ENCODE measurements at places on chromosomes 1 and 21.

- no peak for DNase-seq
Observed at GRCh38 chr1:61289232-61290098, 207.1 kb downstream of the NFIA start.

DNA sequence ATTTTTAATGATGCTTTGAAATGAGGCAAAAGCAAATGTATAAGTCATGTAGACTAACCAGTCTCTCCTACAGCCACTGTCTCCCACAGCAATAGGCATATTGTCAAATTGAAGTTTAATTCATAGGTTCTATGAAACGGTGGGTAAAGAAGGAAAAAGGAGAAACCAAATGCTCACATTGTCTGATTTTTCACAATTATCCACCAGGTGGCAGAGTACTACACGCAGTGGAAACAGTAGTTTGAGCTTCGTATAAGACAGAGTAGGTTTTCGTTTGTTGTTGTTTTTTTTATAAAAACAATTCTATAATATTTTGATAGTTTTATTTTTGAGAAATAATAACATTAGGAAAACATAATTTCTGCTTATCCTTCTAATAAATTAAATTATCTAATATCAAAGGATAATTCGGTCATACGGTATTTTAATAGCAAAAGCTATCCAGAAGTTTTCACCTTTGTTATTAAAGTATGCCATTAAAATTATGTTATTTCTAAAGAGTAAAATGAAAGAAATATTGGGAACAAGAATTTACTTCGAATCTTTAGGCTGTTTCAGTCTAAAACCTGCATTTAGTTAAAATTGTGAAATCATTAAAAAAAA, 39.1 kb downstream of the TYW3 start:
- no peak for DNase-seq

DNA sequence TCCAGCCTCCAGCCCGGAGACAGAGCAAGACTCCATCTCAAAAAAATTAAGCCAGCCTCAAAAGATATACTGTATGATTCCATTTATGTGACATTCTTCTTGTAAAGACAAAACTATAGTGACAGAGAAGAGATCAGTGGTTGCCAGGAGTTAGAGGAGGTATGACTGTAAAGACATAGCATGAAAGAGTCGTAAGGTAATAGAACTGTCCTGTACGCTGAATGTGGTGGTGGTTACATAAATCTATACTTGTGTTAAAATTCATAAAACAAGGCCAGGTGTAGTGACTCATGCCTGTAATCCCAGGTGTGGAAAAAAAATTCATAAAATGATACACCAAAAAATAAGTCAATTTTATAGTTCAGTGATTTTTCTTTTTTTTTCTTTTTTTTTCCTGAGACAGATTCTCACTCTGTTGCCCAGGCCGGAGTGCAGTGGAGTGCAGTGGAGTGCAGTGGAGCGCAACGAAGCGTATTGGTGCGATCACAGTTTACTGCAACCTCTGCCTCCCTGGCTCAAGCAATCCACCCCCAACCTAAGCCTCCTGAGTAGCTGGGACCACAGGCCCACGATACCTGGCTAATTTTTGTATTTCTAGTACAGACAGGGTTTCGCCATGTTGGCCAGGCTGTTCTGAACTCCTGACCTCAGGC, 84.9 kb upstream of the CXADR start:
- DNase-seq: no peak

GRCh38 chr1:24189528-24189927, 2.4 kb upstream of the IFNLR1 start:
- DNase-seq: no peak

GRCh38 chr1:205504311-205505075, at the start of gene CDK18:
CDK18 (plus strand) TSS chr1:205504669; CDS start chr1:205523168, 18,499 bp downstream.
- DNase-seq: no peak

DNA sequence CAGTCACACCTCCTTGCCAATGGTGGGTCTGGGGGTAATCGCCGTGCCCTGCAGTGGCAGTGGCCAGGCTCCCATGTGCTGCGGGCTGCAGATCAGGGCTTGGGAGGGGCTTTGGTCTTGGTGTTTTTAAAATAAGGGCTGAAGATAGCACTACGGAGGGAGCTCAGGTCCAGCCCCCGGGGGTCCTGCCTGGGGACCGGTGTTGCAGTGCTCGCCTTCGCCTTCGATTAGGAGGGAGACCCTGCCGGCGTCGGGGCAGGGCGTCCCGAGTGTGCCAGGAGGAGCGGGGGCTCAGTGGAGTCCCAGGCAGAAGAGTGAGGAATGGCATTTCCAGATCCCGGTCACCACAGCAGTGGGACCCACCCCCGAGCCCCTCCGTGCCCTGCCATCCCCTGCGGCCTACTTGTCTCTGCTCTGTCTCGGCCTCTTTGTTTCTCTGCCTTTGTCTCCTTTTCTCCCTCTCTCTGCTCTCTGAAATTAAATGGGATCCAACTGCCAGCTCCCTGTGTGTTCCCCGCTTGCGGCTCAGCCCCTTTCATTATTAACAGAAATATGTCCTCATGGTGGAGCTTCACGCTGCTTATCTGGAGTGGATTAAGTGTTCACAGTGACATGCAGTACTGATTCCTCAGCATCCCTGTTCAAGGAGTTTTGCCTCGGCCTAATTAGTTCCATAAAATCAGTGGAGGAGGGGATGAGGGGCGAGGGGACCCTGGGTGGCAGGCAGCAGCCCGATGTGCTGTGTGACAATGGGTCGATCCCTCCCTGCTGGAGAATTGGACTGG, 44.4 kb downstream of the DMRTB1 start:
- no peak for DNase-seq

GRCh38 chr1:156461781-156462647, 38.6 kb downstream of the MEF2D start:
- no peak for DNase-seq

GRCh38 chr1:46301808-46302640, 1.4 kb downstream of the LRRC41 start:
- no peak for DNase-seq

DNA sequence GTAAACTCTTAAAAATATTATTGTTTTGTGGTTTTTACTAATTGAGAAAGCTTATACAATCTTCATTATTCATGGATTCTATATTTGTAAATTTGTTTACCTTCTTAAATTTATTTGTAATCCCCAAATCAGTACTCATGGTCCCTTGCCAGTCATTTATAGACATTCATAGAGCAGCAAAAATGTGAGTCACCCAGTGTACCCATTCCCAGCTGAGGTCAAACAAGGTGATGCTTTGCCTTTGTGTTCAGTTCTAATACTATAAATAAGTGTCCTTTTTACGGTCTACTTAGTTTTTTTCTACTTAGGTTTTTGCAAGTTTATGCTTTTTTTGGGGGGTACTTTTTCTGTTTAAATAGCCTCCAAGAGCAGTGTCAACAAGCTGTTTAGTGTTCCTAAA, 36.1 kb downstream of the SORT1 start:
- no peak for DNase-seq

- DNase-seq: no peak
Observed at GRCh38 chr1:225817611-225818061, 7.7 kb downstream of the EPHX1 start.

GRCh38 chr21:26379561-26379960, 193.5 kb downstream of the CYYR1 start:
- no peak for DNase-seq

- no peak for DNase-seq
Observed at GRCh38 chr1:77290576-77290975, 8.8 kb downstream of the AK5 start.

- DNase-seq: no peak
Observed at GRCh38 chr1:29361686-29362085, 125.4 kb downstream of the PTPRU start.

- no peak for DNase-seq
Observed at GRCh38 chr1:89044970-89045721, 19.9 kb downstream of the GBP1 start.

DNA sequence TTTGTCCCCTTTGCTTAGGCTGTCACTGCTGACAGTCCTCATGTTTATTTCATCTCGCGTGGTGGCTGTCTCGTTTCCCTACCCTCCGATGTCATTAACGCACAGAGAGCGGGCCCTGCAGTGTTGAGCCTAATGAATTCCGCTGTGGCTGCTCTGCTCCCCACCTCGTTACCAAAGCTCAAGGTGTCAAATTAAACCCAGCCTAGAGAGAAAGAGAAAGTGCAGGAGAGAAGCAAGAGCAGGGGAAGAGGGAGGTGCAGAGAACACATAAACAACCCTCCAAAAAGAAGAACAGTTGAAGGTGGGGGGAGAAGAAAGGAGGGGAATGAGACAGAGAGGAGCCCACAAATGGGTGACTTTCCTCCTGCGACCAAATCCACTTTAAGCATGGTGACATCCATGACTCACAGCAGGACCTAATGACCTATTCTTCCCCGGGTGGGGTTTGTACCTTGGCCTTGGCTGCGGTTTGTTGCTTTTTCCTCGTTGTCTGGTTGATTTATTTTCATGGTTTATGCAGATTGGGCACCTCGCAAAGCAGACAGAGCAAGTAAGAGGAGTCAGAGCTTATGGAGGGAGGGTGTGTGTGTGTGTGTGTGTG, 92.5 kb downstream of the PBX1 start:
- DNase-seq: no peak

DNA sequence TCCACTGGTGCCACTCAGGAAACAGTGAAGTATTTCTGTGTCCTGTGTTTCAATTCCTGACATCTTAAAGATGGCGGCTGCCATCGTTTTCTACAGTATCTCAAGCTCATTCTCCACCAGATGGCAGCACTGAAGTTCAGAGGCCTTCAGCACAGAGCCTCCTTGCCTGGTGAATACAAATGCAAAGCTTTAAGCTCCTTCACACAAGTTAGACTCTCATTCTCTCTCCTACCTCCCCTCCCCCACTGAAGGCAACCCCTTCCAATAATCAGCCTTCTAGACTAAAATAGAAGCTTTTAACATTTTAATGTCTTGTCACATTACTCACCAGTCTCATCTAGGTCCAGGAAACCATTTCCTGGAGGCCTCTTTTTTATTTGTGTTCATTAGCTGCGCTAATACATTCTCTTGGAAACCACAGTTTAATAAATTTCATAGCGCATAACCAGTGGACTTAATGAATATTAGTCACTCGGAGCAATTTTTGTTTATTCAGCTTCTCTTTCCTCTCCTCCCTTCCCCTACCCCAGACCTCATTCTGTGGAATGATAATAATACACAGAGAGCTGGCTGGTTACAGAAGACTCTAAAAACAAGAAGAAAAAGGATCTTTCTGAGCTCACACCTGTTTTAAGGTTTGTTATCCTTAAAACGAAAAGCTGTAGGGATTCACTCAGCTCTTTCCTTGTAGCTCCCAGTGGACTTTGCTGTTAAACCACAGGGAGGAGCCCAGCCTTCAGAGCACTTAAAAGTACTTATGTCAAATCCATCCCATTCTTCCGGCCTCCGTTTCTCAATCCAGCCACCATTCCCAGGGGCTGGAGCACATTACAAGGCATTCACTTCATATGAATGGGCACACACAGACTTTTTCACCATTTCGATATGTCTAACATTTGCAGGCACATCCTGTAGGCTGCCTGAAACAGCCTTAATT, 384.9 kb downstream of the HLX start:
- DNase-seq: no peak

GRCh38 chr1:33273406-33273805, 17.1 kb downstream of the ZNF362 start:
- DNase-seq: no peak

- no peak for DNase-seq
Observed at GRCh38 chr1:92118826-92119225, 38.7 kb downstream of the BTBD8 start.

- DNase-seq: no peak
Observed at GRCh38 chr1:232310541-232310940, 319.4 kb downstream of the SIPA1L2 start.

DNA sequence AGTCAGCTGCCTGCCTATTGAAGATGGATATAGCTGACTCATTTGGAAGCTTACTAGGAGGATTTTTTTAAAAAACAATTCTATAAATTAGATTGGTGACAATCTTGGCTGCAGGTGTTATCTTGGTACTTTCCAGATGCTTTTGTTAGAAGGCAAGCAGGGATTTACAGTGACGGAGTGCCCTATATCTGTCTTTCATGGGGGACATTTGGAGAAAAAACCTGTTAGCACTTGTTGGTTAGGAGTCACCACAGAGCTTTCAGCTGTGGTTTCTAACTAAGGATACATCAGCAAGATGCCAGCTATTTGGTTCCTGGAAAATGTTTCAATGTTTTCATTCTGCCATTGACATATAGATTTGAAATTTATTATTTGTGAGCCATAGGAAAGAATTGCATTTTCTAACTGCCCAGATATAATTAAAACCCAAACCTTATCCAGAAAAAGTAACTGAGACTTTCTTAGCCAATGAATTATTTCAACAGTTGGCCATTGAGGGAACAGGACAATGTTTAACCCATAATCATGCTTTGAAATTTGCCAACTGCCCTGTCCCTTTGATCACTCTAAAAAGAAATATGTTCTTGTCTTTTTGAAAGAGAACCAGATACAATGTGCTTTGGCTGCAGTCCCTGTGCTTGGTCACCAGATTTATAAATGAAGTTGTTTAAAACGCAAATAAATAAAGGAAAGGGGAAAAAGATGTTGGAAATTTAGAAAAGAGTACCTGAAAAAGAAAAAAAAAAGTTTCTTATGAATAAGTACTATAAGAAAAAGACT, 761.0 kb upstream of the CXADR start:
- no peak for DNase-seq

GRCh38 chr1:166869318-166870099, 6.6 kb downstream of the TADA1 start:
- no peak for DNase-seq

DNA sequence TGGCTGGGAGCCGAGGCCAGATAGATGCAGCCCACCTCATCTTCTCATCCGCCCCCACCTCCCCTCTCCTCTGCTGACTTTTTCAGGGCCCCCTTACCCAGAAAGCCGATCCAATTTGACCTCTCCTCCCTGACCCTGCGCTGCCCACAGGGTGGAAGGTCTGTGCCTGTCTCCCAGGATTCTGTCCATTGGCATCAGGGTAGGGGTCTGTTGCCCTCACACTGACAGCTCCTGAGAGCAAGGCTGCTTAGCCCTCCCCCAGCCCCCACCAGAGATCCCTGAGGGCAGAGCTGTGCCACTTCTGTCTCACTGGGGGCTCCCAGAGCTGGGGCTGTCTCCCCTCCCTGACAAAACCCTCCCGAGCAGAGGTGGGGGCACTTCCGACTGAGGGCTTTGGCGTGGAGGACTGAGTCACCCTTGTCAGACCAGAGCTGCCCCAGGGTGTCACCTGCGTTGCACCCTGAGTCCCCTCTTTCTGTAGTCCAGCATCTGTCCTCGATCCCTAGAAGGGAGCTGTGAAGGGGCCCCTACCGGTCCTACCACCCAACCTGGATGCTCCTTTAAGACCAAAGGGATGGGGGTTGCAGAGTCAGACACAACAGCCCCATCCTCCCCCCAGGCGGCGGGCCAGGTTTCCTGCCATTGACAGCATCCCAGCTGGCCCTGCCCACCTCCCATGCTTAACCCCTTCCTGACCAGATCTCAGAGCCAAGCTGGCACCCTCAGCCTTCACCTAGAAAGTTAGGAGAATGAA, 2.4 kb upstream of the FAM110D start:
- DNase-seq: no peak

DNA sequence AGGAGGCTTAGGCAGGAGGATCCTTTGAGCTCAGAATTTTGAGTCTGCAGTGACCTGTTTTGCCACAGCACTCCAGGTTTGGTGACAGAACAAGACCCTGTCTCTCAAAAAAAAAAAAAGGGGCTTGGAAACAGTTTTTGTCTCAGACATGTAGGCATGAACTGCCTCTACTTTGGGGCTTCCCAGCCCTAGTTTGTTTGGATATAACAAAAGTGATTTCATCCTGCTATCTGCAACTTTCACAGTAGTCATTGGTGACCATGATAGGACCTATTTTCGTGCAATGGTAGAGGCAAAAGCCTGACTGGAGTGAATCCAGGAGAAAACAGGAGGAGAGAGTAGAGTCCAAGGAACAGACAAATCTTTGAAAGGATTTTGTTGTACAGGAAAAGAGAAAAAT, 20.3 kb upstream of the EVI5 start:
- no peak for DNase-seq

- DNase-seq: no peak
Observed at GRCh38 chr21:26887251-26887650, 42.0 kb upstream of the ADAMTS1 start.

All from stimulated activated CD8-positive, alpha-beta memory T cell treated with anti-CD3 and anti-CD28 coated beads, Interleukin-4, amount 100 ng/mL, for 1 hour (primary cell).